ENCODE measurements at places on chromosomes 12 and 14.

DNA sequence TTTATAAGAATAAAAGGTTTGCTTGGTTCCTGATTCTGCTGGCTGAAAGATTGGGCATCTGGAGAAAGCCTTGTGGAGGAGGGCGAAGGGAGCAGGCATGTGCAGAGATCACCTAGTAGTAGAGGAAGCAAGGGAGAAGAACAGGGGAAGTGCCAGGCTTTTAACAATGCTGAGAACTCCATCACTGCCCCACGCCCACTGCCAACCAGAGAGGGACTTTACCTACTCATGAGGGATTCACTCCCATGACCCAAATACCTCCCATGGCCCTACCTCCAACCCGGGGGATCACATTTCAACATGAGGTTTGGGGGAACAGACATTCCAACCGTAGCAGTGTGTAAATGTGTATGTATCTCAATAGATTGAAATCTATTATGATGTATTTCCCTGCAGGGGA lies 360.3 kb downstream of the GLT1D1 start:
- DNase-seq: no peak

DNA sequence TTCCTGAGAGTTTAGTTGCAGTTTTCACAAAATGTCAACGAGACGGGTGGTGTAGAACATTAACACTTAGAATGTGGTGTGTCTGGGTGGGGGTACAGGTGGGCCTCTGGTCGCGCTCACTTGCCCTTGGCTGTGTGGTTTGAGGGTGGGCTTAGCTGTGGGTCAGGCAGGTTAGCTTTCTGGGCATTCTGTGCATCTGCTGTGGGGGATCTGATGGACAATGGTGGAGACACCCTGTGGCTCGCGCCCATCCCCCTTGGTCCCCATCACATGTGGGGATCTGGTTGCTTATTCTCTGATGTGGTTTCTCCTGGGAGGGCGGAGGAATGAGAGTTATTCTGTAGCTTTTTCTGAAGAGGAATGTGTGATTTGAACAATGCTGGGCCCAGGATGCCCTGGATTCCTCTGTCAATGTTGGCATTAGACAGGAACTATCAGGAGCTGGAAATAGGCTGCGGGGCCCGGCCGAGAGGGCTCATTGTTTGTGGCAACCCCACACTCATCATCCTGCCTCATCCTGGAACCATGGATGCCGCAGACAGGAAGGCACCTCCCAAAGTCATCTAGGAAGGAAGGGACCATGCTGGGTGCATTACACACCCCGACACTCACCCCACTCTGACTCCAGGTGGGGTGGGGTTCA lies 101.6 kb downstream of the TSPAN9 start:
- no peak for DNase-seq

GRCh38 chr12:122086641-122087285 lies 8.2 kb downstream of the MLXIP start:
- no peak for DNase-seq

GRCh38 chr14:100645196-100645981 lies 58.2 kb upstream of the BEGAIN start:
- peak; percentile 55 for DNase-seq

DNA sequence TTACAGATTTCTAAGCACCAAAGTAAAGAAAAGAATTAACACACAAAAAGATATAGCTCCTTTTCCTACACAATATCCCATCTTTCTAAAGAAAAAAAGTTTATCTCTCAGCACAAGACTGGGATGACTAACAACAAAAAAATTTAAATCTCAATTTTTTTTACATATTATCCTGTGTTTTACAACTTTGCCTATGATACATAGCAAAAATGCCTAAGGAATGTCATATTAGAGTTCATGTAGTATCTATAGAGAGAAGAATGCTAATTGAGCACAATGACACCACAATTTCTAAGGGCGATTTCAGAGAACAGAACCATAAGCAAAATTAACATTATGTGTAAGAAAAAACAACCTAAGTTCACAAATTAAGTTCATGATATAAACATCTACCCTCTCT lies 16.3 kb downstream of the C2CD5 start:
- DNase-seq: peak; percentile 20

- no peak for DNase-seq
These were observed 104.0 kb upstream of the PLEKHA5 start for GRCh38 chr12:19025582-19025981.

GRCh38 chr14:63897721-63898163 lies 44.9 kb downstream of the SYNE2 start:
- no peak for DNase-seq

- DNase-seq: no peak
These were observed 26.6 kb downstream of the UBE3B start for GRCh38 chr12:109504068-109504467.

DNA sequence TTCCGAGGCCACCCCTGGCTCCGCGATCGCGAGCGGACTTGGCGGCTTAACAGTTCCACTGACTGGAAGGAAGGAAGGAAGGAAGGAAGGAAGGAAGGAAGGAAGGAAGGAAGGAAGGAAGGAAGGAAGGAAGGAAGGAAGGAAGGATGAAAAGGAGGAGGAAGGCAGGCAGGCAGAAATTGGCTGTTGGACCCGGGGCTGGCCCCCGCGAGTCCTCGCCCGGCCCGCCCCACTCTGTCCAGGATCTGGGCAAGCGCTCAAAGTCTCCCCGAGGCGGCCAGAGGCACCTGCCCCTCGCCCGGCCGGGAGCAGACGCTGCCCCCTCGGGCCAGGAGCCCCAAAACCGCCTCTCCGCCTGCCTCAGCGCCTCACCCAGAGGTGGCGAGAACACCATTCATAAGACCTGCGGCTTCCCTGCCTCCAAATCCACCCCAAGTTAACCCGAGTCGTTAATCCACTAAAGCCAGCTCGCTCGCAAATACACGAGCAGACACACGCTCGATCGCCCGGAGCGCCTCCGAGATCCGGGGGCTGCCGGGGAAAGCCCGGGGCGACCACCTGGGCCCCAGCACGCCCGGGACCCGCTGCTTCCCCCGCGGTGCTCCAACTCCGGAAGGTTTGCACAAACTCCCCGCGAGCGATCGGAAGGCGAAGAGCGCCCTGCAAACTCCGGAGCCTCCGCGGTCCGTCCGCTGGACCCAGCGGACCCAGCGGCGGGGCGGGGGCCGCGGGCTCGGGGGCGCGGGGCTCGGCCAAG lies 844 bp downstream of the DPF3 start:
- DNase-seq: no peak

DNA sequence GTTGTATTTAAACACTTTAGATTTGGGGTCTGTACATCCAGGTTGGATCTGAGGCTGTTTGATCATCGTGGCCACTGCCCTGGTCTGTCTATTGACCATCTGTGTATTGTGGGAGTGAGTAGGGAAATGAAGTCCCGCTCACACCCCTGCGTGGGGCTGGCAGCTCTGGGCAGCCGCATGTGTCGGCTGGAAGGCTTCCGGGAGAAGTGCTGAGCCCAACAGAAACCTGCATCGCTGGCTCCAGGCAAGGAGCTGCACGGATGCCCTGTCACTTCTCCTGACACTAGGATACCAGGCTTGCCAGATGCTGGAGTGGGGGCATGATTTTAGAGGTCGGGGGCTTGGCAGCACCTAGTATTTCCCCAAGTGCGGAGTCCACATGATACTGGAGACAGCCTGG lies 93.6 kb downstream of the PHETA1 start:
- DNase-seq: no peak

- no peak for DNase-seq
These were observed 65.9 kb downstream of the CMKLR1 start for GRCh38 chr12:108273217-108273616.

- no peak for DNase-seq
These were observed 22.3 kb downstream of the PLEKHG3 start for GRCh38 chr14:64726585-64726890.

All from AG04450 (cell line).